ENCODE measurements at places on chromosomes 2 and 18. TPM values are rescaled to one million over a fixed set of nuclear protein-coding genes. Genes with fewer than 3 reads are reported as not detected.

The PFN4 gene
- not detected for total RNA-seq

The LYPD6B gene
- total RNA-seq: not detected

The PLEKHH2 gene
- total RNA-seq: 0.07 TPM

The GPR45 gene
- not detected for total RNA-seq

The CXCR2 gene
- 25.8 TPM for total RNA-seq

DNA sequence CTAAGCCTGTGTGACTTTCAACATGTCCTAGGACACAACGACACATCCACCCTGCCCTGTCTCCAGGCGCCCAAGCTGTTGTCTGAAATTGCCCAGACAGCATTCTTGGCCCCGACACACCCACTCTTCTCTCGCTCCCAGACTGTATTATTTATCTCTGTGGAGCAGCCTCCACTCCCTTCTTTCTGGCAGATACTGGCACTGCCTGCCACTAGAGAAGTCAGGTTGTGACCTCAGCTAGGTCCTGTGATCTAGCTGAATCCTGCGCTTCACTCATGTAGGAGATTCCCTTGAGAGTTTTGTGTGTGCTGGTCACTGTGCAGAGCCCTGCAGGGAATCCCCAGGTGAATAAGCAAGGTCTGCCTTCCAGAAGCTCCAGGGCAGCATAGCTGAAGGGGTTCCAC, 77.1 kb upstream of the TNP1 start:
- H3K4me3 ChIP-seq: no peak overlapping the region
- H3K4me1 ChIP-seq: no peaks in the 10 kb centered on the region
- no peak overlapping the region for H3K27ac ChIP-seq
- H3K27me3 ChIP-seq: no peaks in the 10 kb centered on the region
- DNase-seq: no peak
- no peaks in the 10 kb centered on the region for H3K36me3 ChIP-seq

DNA sequence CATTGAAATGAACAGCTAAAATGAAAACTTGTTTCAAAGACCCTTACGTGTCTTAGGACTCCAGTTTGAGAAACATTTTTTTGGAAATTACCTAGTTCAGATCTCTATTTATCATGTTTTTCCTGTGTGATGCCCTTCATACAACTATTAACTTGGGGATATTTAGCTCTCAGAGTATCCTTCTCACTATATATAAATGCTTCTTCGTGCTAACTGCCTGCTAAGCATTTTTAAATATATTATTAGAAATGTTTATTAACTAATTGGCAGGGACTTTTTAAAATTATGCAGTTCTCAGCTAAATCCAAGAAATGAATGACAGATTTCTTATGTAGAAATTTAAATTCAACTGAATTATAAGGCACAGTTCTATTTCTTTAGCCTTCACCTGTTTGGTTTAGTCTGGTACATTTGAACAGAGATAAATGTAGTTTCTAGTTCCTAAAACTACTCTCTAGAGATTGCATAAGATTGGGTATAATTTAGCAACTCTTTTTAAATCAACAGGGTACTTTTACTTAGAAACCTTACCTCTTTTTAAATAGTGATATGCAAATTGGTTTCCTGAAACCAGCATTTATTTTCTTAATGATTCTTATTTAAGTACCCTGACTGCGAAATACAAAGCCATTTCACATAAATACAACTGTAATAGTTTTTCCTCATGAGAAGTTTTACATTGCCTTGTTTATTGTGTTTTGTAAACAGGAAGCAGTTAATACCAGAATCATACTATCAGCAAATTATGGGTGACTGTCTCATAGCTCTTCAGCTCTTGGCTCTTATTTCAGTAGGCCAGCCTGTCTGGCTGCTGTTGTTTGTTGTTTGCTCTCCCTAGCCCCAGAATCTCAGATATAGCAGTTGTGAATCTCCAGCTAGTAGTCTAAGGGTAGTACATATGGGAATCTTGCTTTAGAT, 140.7 kb downstream of the PTRHD1 start:
- no peaks in the 10 kb centered on the region for H3K36me3 ChIP-seq
- no peak overlapping the region for H3K4me3 ChIP-seq
- no peaks in the 10 kb centered on the region for H3K4me1 ChIP-seq
- no peaks in the 10 kb centered on the region for H3K27me3 ChIP-seq
- no peak for DNase-seq

GRCh38 chr2:152537081-152537651, 180.1 kb downstream of the PRPF40A start:
- no peaks in the 10 kb centered on the region for H3K36me3 ChIP-seq
- H3K4me1 ChIP-seq: no peaks in the 10 kb centered on the region
- H3K27me3 ChIP-seq: no peaks in the 10 kb centered on the region
- H3K27ac ChIP-seq: no peak overlapping the region

GRCh38 chr18:46073474-46074331, 1.6 kb upstream of the PSTPIP2 start:
- H3K4me1 ChIP-seq: peaks cover 34% of the 10 kb centered on the region
- peak; percentile 85 for DNase-seq
- H3K27me3 ChIP-seq: peaks cover 2% of the 10 kb centered on the region
- no peaks in the 10 kb centered on the region for H3K36me3 ChIP-seq
- no peak overlapping the region for H3K4me3 ChIP-seq

- DNase-seq: no peak
- H3K4me1 ChIP-seq: no peaks in the 10 kb centered on the region
Observed at GRCh38 chr2:11810237-11810977, 64.0 kb downstream of the LPIN1 start.

DNA sequence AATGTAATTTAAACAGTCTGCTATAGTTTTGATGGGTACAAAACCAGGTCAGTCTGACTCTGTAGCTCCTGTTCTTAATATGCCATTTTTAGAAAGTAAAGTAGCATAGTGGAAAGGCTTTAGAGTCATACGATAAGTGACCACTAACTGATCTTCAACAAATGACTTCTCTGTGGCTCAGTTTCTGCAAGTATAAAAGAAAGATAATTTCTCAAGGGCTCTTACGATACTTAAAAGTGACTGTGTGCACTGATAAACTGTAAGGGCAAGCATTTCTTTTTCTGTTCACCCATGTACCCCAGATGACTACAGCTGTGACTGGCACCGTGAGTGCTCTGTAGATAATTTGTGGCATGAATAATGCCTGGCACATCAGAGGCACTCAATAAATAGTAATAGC, 178.7 kb downstream of the LCLAT1 start:
- no peak overlapping the region for H3K27ac ChIP-seq
- no peak for DNase-seq
- no peaks in the 10 kb centered on the region for H3K36me3 ChIP-seq
- H3K4me1 ChIP-seq: no peaks in the 10 kb centered on the region
- no peak overlapping the region for H3K4me3 ChIP-seq

DNA sequence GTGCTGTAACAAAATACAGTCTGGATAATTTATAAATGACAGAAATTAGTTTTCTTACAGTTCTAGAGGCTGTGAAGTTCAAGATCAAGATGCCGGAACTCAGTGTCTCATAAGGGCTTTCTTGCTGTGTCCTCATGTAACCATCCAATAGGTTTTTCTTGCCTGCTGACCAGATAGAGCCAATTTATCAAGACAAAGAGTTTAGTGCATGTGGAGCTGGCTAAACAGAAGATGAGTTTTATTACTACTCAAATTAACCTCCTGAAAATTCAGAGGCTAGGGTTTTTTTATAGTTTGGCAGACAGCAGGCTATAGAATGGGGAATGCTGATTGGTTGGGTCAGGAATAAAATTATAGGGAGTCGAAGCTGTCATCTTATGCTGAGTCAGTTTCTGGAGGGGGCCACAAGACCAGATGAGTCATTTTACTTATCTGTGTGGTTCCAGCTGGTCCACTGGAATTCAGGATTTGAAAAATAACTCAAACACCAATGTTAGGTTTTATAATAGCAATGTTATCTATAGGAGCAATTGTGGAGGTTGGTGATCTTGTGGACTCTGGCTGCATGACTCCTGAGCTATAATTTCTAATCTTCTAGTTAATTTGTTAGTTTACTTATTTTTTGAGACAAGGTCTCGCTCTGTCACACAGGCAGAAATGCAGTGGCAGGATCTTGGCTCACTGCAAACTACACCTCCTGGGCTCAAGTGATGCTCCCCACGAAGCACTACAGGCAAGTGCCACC, 3.2 kb upstream of the PDK1 start:
- no peaks in the 10 kb centered on the region for H3K36me3 ChIP-seq
- H3K27ac ChIP-seq: no peak overlapping the region
- H3K4me3 ChIP-seq: no peak overlapping the region
- no peak for DNase-seq
- peaks cover 4% of the 10 kb centered on the region for H3K4me1 ChIP-seq

GRCh38 chr18:66534110-66534509, 69.8 kb downstream of the CDH19 start:
- H3K4me1 ChIP-seq: no peaks in the 10 kb centered on the region
- H3K27ac ChIP-seq: no peak overlapping the region
- H3K36me3 ChIP-seq: no peaks in the 10 kb centered on the region
- H3K27me3 ChIP-seq: no peaks in the 10 kb centered on the region

DNA sequence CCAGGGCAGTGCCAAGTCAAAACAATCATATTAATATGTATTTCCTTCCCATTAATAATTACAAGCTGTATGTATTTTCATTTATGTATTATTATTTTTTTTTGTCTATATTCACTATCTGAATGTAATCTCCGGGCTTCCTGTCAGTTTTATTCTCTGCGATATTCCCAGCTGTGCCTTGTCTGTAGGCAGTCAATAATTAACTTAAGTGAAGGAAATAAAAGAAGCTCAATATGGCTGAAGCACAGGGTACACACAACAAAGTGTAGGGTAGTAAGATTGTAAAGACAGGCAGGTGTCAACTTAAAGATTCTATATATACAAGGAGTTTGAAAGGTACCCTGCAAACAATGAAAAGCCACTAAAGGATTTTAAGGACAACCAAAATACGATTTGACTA, 122.9 kb downstream of the ROCK1 start:
- no peak overlapping the region for H3K27ac ChIP-seq
- DNase-seq: no peak
- no peaks in the 10 kb centered on the region for H3K27me3 ChIP-seq
- peaks cover 85% of the 10 kb centered on the region for H3K36me3 ChIP-seq
- no peak overlapping the region for H3K4me3 ChIP-seq

DNA sequence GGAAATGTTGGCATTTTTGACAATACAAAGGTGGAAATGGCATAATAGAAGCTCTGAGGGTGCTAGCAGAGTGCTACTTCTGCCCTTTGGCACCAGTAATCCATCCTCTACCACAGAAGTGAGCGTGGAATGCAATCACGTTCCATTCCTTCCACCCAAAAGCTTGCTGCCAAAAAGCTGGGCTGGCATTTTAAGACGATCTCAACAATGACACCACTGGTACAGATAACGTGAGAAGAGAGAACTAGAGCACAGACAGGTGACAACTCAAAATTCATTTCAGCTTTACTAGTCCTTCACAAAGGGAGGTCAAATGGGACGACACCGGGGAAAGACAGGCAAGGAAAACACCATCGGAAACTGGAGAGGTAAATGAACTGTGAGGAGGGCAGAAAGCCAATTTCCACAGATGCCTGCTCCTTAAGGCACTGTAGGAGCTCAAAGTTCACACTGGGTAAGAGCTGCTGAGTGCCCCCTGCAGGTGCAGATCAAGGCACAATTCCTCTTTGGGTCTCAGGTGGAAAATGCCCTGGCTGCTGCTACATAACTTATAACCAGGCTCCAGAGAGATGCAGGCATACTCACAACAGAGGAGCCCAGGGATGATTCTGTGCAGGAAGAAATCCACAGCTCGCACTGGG, 50.7 kb upstream of the RNU4ATAC start:
- H3K27me3 ChIP-seq: no peaks in the 10 kb centered on the region
- H3K36me3 ChIP-seq: no peaks in the 10 kb centered on the region
- H3K4me3 ChIP-seq: no peak overlapping the region
- H3K27ac ChIP-seq: no peak overlapping the region
- no peak for DNase-seq

DNA sequence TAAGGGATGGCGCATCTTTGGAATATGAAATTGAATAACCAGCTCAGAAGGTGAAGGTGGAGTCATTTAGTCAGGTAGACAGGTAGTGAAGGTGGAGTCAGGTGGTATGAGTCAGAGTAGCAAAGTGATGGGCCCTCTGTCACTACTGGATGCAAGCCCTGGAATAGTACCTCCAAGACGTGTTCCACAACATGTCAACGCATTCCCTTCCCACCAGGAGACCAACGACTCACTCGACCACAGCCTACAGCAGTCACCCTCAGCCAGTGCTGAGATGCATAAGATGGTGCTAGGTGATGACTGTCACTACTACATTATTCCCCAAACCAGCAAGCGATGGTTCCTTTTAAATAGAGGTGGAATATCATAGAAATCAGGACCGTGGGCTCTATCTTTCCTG, 6.8 kb downstream of the CPLX4 start:
- H3K4me3 ChIP-seq: no peak overlapping the region
- peaks cover 5% of the 10 kb centered on the region for H3K4me1 ChIP-seq
- H3K27ac ChIP-seq: no peak overlapping the region
- no peak for DNase-seq

GRCh38 chr18:22282311-22283115, 113.1 kb downstream of the GATA6 start:
- H3K4me3 ChIP-seq: no peak overlapping the region
- no peaks in the 10 kb centered on the region for H3K27me3 ChIP-seq
- H3K36me3 ChIP-seq: no peaks in the 10 kb centered on the region
- peak; percentile 72 for DNase-seq
- H3K4me1 ChIP-seq: peaks cover 11% of the 10 kb centered on the region

GRCh38 chr2:18829251-18829902, 240.0 kb upstream of the NT5C1B start:
- H3K4me3 ChIP-seq: no peak overlapping the region
- no peaks in the 10 kb centered on the region for H3K27me3 ChIP-seq
- no peaks in the 10 kb centered on the region for H3K36me3 ChIP-seq
- no peak for DNase-seq
- H3K4me1 ChIP-seq: no peaks in the 10 kb centered on the region

- no peaks in the 10 kb centered on the region for H3K36me3 ChIP-seq
- no peak overlapping the region for H3K27ac ChIP-seq
- no peaks in the 10 kb centered on the region for H3K27me3 ChIP-seq
- H3K4me1 ChIP-seq: peaks cover 16% of the 10 kb centered on the region
- no peak for DNase-seq
Observed at GRCh38 chr2:73072416-73072815, 904 bp upstream of the SFXN5 start.

DNA sequence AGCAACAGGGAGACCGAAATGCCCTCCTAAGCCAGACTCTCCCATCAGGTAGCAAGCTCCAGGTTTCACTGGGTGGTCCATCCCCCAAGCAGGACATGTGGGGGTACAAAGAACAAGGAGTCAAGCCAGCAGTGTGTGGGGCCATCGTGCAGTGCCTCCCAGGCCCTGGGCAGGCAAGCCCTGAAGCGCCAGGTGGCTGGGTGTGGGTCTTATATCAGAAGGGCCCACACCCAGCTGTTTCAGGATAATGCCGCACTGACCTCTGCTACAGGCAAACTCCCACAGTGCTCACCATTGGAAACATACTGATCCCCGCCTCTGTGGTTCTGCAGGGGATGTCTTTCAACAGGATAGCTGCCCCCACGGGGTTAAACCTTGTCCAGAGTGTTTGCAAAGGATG, 174.2 kb upstream of the SMAD2 start:
- no peaks in the 10 kb centered on the region for H3K27me3 ChIP-seq
- no peak for DNase-seq
- no peaks in the 10 kb centered on the region for H3K4me1 ChIP-seq
- H3K27ac ChIP-seq: no peak overlapping the region
- H3K4me3 ChIP-seq: no peak overlapping the region

GRCh38 chr2:128545085-128545484, 226.4 kb upstream of the HS6ST1 start:
- H3K27me3 ChIP-seq: no peaks in the 10 kb centered on the region
- no peak overlapping the region for H3K27ac ChIP-seq
- H3K4me1 ChIP-seq: no peaks in the 10 kb centered on the region
- H3K36me3 ChIP-seq: no peaks in the 10 kb centered on the region
- no peak for DNase-seq

All from natural killer cell (primary cell).